ENCODE measurements at places on chromosomes 5 and 9.
A peak's percentile ranks its signal among the peaks of the same experiment; 100 is the strongest.

GRCh38 chr9:134785325-134786108 lies 95.1 kb upstream of the FCN2 start:
- H3K4me3 ChIP-seq, result no peak overlapping the region
- no peaks in the 10 kb centered on the region for H3K27me3 ChIP-seq
- DNase-seq, result no peak
- no peaks in the 10 kb centered on the region for H3K36me3 ChIP-seq

DNA sequence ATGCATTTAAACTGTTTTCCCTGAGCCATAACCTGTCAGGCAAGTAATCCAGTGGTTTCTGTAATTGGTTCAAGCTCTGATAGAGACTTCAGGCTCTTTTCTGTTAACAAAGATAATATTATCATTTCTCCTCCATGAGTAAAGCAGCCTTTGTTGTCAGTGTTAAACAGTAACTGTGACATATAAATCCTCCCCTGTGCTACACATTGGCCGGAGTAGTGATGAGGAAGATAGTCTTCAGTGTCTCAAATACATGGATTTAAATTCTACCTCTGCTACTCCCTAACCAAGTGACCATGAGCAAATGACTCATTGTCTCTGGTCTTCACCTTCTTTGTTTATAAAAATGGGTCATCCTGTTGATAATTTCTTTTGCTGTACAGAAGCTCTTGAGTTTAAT lies 615.5 kb upstream of the CHD1 start:
- H3K27ac ChIP-seq, result no peak overlapping the region
- no peak for DNase-seq
- H3K4me1 ChIP-seq, result no peaks in the 10 kb centered on the region
- no peaks in the 10 kb centered on the region for H3K36me3 ChIP-seq

DNA sequence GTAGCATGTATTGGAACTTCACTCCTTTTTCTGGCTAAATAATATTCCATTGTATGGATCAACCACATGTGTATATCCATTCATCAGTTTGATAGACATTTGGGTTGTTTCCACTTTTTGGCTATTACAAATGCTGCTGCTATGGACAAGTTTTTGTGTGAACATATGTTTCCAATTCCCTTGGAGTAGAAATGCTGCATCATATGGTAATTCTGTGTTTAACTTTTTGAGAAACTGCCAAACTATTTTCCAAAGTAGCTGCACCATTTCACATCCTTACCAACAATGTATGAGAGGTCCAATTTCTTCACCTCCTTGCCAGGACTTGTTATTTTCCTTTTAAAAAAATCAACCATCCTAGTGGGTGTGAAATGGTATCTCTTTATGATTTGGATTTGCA lies 8.4 kb downstream of the FRRS1L start:
- H3K27ac ChIP-seq, result no peak overlapping the region
- DNase-seq, result no peak

- DNase-seq, result no peak
- no peaks in the 10 kb centered on the region for H3K4me1 ChIP-seq
- H3K4me3 ChIP-seq, result peak overlapping the region; percentile 55
- no peaks in the 10 kb centered on the region for H3K36me3 ChIP-seq
- H3K27me3 ChIP-seq, result no peaks in the 10 kb centered on the region
Observed at GRCh38 chr5:43017428-43017815, 22.7 kb downstream of the ANXA2R start.

GRCh38 chr9:132556714-132557113 lies 25.7 kb upstream of the BARHL1 start:
- no peak for DNase-seq
- H3K27me3 ChIP-seq, result peaks cover 2% of the 10 kb centered on the region
- H3K4me1 ChIP-seq, result no peaks in the 10 kb centered on the region
- no peaks in the 10 kb centered on the region for H3K36me3 ChIP-seq
- H3K27ac ChIP-seq, result no peak overlapping the region

DNA sequence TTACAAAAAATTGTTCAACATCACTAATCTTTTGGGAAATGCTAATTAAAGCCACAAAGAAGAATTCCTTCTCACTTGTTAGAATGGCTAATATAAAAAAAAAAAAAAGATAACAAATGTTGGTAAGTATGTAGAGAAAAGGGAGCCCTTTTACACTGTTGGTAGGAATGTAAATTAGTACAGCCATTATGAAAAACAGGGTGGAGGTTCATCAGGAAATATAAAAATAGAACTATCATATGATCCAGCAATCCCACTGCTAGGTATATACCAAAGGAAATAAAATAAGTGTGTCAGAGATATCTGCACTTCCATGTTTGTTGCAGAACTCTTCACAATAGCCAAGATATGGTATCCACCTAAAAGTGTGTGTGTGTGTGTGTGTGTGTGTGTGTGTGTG lies 83.5 kb upstream of the RGMB start:
- no peaks in the 10 kb centered on the region for H3K36me3 ChIP-seq
- H3K27ac ChIP-seq, result no peak overlapping the region
- H3K4me3 ChIP-seq, result no peak overlapping the region
- no peaks in the 10 kb centered on the region for H3K4me1 ChIP-seq
- no peak for DNase-seq

GRCh38 chr9:114269023-114269422 lies 53.9 kb upstream of the ORM1 start:
- no peaks in the 10 kb centered on the region for H3K27me3 ChIP-seq
- H3K4me1 ChIP-seq, result no peaks in the 10 kb centered on the region
- no peaks in the 10 kb centered on the region for H3K36me3 ChIP-seq
- no peak for DNase-seq
- H3K4me3 ChIP-seq, result no peak overlapping the region
- H3K27ac ChIP-seq, result no peak overlapping the region

All from prostate gland (tissue), 2 donors.